NCI-H1417 treated with DMSO at 0.1 percent for 48 hours (cell line): ENCODE measurements at places on chromosomes 7 and 10.
A peak's percentile ranks its signal among the peaks of the same experiment; 100 is the strongest.

DNA sequence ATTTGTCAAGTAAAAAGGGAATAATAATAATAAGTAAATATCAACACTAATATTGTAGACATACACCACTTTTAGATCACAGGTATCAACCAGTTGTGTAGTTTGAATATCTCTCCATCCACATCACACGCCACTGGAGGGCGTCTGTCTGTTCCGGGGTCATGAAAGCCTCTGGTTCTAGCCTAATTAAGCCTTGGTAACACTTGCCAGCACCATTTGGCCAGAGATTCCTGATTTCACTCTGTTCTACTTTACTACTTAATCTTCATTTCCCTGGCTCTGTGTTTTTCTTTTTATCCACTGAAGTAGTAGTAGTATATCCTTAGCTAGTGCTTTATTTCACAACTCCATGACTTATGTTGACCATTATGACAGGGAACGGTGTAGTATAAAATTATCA lies 285.6 kb upstream of the POM121L12 start:
- DNase-seq, result no peak

GRCh38 chr10:58638388-58638787 lies 125.7 kb downstream of the BICC1 start:
- DNase-seq, result no peak

DNA sequence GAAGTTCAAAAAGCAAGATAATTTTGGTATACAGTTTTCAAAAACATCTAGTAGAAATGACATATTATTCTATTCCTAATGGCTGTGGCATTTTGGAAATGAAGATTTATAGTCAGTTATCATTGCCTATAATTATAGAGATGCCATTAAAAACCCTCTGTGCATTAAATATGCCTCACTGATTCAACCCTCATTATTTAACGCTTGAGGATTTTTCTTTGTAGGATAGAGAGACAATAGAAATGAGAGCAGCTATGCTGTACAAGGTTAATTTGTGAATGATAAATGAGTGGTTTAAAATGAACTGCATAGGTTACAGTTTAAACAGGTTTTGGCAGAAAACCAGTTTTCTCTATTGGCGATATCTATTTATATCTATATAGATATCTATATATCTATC lies 32.2 kb upstream of the SEMA3A start:
- DNase-seq, result peak; percentile 83

GRCh38 chr10:12438919-12439692 lies 89.8 kb downstream of the CAMK1D start:
- DNase-seq, result no peak

GRCh38 chr7:1848911-1849311 lies 178.8 kb downstream of the ELFN1 start:
- DNase-seq, result no peak

DNA sequence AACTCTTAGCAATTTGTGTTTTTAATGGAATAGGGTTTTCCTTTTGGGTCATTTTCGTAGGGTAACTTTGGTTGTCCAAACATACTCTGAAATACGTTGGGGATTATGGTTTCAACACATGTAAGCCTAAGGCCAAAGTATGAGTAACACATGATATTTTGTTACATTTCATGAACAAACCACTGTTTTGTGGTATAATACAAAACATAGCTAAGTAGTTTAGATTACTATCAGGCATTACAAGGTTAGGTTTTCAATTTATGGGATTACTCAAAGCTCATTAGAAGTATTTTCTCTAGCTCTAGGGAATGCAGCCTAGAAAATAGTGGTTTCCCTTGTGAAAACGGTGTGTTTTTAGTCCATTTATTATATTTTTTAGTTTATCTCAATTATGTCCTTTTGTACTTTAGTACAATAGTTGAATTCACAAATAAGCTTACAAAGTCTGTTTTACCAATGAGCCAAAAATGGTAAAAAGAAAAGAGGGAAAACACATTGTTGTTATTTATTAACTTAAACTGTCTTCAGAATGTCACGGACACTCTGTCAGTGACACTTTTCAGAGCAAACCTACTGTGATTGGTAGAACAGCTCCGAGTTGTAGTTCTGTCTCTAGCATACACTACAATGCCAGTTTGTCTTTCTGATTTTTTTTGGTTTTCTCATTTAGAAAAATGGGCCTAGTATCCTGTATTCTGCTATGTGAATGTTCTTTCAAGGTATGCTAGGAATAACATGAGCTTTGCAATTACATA lies 473.7 kb downstream of the SUGCT start:
- no peak for DNase-seq

DNA sequence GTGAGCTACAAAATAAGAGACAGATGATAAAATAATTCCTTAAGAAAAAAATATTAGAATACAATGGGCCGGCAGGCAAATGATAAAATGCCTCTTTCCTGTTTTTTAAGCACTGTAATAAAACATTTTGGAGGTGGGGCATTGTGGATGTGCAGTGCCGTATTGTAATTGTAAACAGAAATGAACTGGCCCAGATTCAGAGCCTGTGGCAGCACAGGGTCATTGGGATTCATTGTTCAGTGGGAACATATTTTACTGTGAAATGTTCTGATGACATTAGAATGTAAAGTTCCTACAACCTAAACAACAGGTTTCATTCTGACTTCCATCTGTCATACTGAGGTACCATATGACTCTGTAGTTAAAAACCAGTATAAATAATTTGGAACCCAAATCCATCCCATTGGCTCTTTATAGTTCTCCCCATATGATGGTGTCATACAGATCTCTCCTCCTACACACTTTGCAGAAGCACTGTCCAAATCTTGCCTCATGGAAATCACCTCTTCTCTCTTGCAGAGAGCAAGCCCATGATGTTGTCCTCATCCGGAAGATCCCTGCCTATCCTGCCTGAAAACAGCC lies 264.6 kb downstream of the WDR37 start:
- no peak for DNase-seq

- DNase-seq, result no peak
These were observed 149.0 kb upstream of the CHST15 start for GRCh38 chr10:124242365-124242764.

DNA sequence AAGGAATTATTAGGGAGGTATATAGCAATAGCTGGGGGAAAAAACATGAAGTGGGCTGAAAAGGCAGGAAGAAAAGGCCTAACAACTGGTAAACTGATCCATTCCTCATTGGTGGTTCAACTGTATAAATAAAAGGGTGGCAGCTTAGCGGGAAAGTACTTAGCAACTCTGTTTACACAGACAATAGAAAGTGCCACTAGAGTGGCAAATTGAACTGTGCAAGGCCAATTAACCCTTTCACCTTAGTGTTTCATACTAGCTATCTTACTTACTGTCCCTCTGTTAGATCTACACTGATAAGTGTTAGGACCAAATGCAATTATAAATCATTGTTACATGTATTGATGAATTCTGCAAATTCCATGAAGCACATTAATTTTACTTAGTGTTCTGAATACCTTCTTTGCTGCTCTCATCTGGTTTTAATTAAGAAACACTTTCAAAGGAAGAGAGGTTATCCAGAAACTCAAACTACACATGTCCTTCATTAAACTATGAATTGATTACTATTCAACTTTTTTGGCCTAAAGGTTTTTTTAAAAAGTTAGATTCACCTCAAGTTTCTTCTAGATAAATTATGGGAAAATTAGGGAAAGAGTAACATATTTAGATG lies 28.0 kb downstream of the DNAJC1 start:
- DNase-seq, result peak; percentile 43

DNA sequence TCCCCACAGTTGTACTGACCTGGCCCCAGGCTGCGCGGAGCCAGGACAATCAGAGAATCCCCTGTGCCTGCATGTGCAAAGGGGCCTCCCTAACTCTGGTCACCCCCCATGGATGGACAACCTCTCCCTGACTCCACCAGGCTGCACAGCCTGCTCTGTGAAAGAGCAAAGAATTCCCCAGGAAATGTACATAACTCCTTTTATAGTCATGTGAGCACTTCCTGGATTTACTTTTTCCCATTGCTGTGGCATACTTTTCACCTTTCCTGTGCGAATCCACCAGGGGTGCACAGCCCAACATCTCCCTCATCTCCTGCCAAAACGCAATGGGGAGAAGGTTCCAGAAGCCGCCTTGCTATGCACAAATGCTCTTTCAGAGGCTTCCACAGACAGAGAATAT lies 27.9 kb downstream of the FGFR2 start:
- no peak for DNase-seq

DNA sequence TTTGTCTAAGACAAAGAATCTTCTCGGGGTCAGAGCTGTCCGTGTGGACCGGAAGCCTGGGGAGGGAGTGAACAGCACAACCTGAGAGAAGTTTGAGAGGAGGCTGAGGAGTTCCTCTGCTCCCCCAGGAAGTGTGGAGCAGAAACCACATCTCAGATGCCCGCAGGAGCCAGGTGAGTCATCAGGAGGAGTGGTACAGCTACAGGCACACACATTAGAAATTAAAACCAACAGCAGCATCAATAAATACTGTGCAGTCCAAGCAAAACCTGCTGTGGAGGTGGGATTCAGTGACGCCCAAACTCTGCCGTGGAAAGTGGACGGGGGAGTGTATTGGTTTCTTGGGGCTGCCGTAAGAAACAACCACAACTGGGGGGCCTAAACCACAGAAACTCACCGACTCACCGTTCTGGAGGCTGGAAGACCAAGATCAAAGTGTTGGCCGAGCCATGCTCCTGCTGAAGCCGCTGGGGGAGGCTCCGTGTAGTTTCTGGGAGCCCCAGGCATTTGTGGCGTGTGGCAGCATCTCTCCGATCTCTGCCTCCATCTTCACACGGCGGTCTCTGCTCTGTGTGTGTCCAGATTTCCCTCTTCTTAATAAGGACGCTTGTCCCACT lies 31.2 kb upstream of the GARS1 start:
- DNase-seq, result no peak

DNA sequence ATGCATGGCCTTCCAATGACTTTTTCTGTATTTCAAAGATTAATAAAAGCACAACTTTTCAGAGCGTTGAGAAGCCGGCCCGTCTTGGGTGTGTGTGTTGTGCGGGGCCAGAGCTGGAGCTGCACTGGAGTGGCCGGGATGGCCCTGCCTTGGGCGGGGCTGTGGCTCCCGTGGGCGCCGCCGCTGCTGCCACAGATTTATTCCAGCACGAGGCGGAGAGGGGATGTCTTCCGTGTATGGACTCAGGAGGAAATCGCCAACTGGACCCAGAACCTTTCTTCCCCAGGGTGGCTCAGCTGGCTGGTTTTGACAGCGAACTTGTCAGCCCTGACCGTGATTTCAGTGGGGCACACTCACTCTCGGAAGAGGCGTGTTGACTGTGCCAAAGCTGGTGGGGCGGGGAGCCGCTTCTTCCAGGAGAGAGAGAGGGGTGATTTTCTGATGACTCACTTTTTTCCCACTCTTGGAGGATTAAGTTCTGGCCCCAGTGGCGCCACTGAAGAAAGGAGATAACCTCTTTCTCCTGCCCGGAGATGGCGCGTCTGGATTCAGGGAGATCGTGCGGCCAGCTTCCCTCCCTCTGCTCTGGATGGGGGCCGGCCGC lies 72.4 kb downstream of the DNAJB6 start:
- DNase-seq, result no peak

DNA sequence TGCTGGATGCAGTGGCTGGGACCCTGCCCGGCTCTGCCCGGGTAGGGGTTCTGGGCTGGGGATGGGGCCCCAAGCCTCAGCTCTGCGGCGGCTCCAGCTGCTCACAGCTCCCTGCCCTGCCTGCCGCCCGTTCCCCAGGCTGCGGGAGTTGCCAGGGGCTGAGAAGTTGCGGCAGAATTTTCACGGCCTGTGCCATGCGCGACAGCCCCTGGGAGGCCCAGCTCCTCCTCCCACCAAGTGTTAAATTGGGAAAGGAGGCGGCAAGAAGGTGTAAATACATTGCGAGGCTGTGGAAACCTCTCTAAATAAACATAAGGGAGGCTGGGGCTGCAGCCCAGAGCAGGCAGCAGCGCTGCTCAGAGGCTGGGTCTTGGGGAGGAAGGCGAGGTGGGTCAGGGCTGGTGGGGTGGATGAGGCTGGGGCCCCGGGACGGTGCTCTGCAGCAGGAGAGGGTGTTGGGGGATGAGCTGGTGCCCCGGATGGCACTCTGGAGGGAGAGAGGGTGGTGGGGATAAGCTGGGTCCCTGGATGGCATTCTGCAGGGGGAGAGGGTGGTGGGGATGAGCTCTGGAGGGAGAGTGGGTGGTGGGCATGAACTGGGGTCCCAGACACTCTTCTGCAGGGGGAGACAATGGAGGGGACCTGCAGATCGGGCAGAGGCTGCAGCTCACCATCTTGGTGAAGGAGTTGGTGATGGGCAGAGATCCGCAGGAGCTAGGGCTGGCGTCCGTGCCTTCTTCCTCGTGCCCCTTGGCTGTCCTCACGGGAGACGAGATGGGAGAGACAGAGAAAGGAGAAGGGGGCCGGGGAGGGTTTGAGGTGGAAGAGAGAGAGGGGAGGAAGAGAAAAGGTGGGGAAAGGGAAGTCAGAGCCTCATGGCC lies 85.5 kb upstream of the GNA12 start:
- no peak for DNase-seq

DNA sequence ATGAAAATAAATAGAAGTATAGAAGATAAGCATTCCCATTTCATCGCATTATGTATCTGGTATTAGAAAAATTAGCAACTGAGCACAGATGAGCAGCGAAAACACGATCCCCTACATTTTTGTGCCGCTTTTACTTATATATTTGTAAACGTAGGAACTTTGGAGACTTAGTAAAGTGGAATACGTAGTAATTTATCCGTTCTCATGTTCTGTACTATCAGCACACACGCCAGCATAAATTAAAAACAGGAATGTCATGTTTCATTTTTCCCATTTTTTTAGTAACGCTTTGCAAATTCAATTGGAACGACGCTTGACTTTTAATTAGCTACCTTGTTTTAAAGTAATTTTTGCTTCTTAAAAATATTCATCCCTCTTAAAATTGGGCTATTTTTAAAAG lies 2.4 kb downstream of the ZNRF2 start:
- DNase-seq, result no peak

- no peak for DNase-seq
These were observed 25.7 kb downstream of the CHST3 start for GRCh38 chr10:71989661-71990454.

GRCh38 chr7:150988230-150989226 lies 2.3 kb upstream of the NOS3 start:
- DNase-seq, result peak; percentile 65

- no peak for DNase-seq
These were observed 76.9 kb downstream of the SNX10 start for GRCh38 chr7:26368542-26368941.

- peak; percentile 81 for DNase-seq
These were observed 400.1 kb upstream of the ETV1 start for GRCh38 chr7:14389595-14389994.

GRCh38 chr10:33164060-33164709 lies 170.3 kb downstream of the NRP1 start:
- DNase-seq, result no peak

- DNase-seq, result no peak
These were observed 2.5 kb downstream of the SRRM3 start for GRCh38 chr7:76204147-76204546.

DNA sequence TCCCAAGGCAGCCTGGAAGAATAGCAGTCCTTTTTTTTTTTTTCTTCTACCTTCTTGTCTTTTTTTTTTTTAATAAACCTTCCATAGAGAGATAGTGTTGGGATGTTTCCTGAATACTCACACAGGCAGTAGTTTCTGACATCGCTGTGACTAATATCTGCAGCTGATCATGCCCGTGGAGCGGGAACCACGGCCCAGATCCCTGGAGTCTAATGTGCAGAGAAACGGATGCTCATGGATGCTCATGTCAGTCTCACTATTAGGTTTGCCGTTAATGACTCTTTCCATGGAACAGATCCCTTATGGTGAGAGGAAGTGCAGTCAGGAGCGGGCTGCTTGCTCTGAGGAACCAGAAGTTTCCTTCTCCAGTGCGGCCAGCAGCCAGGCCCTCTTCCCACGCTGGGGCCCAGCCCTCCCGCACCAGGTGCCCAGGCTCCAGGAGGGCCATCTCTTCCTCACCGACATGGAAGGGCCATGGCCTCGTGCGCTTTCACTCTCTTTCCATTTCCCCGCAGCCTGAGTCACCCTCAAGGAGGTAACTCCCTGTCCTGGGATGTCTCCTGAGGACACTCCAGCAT lies 132.5 kb downstream of the WDR37 start:
- no peak for DNase-seq
